ENCODE measurements at places on chromosomes 1 and 21.

- no peak for DNase-seq
Measured at GRCh38 chr1:19478322-19478721, 7.0 kb downstream of the CAPZB start.

- DNase-seq: no peak
Measured at GRCh38 chr1:103576065-103576464, 4.7 kb downstream of the AMY2B start.

GRCh38 chr1:36115931-36116330 is 9.1 kb downstream of the COL8A2 start:
- no peak for DNase-seq

GRCh38 chr1:219692981-219693380 is 80.1 kb upstream of the ZC3H11B start:
- DNase-seq: no peak
